ENCODE measurements at places on chromosomes 11 and 22.
A peak's percentile ranks its signal among the peaks of the same experiment; 100 is the strongest.

- no peak for DNase-seq
Observed at GRCh38 chr22:37047006-37047405, 4.5 kb upstream of the KCTD17 start.

GRCh38 chr22:43257961-43258360, 71.0 kb upstream of the TTLL12 start:
- no peak for DNase-seq

DNA sequence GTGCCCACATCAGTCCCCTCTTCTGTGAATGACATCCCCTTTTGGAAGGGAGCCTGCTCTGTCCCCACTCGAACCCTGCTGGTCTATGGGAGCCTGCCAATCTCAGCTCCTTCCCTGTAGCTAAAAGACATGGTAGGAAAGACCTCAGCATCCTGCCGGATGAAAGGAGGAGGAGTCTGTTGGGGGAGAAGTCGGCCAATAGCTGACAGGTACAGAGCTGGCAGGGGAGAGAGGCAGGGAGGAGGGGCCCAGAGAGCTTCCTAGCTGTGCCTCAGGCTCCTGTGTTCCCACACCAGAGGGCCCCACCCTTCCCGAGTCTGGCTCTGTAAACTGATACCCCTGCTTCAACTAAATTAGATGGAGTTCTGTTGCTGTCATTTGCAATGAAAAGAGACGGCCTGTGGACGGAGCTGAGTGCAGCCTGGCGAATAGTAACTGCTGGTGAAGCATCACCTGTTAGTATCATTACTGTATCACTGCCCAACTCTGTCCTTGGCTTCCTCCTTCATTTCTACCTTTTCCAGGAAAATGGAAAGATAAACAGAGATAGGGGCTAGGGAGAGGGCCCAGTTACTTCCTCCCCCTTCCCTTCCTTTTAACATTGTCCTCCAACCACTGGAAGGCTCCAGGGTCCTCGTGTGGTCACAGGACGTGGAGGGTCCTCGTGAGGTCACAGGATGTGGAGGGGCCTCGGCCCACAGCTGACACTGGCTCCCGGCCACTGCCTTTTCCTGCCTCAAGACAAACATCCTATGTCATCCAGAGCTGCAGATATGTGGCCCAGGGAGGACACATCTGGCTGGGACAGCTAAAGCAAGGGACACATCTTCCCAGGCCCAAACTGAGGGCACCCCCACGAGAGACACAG, 15.1 kb downstream of the FXYD6 start:
- DNase-seq: no peak

DNA sequence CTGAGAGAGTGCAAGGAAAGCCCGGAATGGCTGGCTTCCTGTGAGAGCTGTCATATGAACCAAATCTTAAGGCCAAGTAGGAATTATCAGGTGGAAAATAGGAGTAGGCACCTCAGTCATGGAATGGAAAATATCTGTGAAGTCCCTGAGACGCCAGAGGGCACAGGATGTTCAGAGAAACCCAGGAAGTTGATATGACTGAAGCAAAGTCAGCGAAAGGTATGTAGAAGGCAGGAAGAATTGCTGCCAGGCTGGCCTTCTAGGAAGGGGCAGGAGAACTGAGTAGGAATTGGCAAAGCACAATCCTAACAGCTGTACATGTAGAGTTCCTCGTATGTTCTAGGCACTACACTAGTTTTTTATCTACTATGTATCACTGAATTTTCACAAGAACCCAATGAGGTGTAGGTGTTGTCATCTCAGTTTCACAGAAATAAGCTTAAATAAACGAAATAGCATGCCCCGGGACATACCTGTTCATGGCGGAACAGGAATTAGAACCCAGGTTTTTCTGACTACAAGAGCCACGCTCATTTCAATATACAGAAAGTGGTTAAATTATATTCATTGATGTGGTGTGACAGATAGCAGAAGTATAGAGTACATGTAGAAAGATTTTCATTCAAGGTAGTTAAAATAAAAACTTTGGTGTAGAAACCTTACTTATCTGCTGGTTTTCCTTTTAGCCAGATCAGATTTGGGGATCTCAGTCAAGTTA, 17.0 kb downstream of the HMGXB4 start:
- DNase-seq: no peak

GRCh38 chr11:33064033-33064825, 24.9 kb downstream of the TCP11L1 start:
- DNase-seq: no peak

DNA sequence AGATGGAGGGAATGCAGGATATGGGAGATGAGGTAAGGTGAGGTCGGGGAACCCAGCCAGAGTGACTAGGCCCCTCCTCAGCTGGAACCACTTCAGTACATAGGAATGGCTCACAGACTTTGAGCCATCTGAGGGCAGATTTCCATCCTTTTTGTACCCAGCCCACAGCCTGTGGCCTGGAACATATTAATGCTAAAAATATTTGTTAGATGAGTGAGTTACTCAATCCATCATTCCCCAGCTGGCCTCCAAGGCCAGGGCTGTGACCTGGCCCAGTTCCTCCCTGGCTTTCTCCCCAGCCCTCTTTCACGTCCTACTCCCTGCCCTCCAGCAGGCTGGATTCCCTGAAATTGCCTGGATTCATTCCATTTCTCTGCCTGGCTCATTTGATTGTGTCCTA, 57.2 kb upstream of the PRDM11 start:
- DNase-seq: no peak

DNA sequence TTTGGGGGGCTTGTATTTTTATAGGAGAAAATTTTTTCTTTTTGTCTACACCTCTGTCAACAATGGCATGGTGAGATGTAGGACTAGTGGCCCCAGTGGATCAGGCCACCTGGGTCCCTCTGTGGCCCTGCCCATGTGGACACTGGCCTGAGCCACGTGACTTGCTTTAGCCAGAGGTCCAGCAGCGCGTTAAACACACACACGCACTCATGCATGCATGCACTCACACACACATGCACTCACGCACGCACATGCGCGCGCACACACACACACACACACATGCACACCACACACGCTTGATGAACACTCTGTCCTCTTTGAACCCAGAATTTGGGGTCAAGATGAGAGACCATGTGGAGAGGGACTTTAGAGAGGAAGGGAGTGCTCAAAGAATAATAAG, 59.4 kb upstream of the NUP50 start:
- no peak for DNase-seq

- no peak for DNase-seq
Observed at GRCh38 chr22:50713008-50713385, 25.0 kb upstream of the ACR start.

DNA sequence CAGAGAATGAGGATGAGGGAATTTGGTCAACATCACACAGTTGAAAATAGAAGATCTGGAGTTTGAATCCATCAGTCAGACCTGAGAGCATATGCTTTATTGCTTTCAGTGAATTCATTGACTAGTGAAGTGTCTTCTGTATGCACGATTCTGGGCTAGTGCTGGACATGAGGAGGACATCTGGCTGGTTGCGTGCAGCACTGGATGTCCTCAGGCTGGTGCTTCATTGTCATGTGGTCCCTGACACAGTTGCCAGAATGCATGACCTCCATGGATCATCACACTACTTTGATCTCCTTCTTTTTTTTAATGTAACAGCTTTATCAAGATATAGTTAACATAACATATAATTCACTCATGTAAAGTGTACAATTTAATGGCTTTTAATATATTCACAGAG, 44.5 kb upstream of the MMP7 start:
- no peak for DNase-seq

GRCh38 chr11:118002010-118002540, 15.9 kb downstream of the IL10RA start:
- DNase-seq: no peak

DNA sequence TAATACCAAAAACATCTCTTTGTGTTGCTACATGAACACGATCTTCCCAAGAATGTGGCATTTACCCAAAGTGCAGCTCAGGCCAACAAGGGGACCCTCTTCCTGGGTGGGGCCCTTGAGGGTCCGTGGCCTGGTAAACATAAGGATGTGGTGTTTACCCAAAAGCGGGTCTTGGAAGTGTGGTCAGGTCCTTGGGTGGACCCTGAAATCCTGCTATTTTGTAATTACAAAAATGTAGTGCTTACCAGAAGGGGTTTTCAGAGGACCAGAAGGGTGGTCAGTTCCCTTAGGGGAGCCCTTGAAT, 87.8 kb upstream of the PRDM11 start:
- DNase-seq: no peak

DNA sequence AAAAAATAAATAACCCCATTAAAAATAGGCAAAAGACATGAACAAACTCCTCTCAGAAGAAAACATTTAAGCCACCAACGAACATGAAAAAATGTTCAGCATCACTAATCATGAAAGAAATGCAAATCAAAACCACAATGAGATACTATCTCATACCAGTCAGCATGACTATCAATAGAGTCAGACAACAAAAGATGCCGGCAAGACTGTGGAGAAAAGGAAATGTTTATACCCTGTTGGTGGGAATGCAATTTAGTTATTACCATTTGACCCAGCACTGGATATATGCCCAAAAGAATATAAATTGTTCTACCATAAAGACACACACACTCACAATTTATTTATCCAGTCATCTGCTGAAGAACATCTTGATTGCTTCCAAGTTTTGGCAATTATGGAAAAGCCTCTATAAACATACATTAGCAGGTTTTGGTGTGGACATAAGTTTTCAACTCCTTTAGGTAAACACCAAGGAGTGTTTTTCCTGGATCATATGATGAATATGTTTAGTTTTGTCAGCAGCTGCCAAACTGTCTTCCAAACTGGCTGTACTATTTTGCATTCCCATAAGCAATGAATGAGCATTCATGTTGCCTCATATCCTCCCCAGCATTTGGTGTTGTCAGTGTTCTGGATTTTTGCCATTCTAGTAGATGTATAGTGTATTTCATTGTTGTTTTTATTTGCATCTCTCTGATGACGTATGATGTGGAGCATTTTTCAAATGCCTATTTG, 28.0 kb downstream of the OR8D1 start:
- no peak for DNase-seq

- no peak for DNase-seq
Observed at GRCh38 chr11:20397281-20397680, 9.8 kb downstream of the PRMT3 start.

GRCh38 chr11:64128255-64129006, 37.5 kb downstream of the MACROD1 start:
- DNase-seq: no peak

DNA sequence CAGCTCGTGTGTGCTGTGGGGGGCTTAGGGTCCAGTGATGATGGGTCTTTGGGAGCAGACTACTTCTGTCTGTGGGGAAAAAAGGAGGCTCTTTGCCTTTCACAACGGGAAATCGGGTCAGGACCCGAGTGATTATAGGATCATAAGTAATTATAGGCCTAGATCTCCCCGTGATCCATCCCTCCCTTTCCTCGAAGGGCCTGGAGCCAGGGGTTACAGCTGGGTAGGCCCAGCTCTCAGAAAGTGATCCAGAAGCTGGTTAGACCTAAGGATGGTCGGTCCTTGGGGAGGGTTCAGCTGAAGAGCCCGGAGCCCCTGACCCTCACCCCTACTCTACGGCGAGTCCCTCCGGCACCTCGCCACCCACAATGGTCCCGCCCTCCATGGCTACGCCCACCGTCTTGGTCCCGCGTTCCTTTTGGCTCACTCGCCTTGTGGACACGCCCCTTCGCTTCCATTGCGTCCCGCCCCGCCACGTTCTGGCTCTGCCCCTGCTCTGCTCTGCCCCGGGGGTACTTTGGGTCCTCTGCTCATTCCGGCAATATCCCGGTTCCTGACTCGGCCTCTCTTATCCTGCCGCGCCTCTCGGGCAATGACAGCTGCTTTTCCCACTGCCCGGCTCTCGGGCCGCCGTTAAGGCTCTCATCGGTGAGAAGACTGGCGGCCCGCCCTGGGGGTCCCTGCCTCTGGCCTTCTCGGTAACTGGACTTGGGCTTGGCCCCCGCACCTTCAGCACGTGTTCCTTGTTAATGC, 5.0 kb downstream of the IGSF22 start:
- DNase-seq: peak; percentile 49

DNA sequence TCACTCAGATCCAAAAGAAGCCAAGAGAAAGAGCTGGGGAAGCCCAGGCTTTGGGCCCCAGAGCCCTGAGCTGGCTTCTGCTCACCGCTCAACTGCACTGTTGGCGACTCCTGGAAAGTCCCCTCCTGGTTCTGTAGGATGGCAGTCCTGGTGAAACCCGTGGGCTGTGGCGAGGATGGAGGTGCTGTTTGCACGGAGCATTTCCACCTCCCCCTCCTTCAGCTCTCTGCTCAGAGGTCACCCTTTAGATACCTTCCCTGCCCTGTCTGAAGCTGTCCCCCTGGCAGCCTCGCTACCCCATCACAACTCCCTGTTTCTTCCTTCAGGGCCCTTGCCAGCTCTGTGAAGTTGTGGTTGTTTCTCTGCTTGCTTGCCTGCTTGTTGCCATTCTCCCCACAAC, 97.8 kb downstream of the MYO18B start:
- no peak for DNase-seq

DNA sequence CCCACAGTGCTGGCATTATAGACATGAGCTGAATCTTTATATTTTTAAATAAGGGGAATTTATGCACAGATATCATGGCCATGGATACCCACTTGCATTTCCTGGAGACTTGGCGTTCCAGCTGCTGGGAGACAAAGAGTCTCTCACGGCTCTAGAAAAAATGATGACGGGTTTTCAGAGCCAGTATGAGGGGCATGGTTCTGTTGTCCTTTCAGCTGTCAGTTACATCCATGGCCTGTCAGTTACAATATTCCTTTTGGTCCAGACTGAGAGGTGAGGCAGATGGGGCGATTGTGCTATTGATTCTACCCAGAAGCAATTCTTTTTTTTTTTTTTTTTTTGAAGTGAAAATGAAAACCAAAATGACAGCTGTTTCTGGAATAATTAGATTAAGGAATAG, 29.7 kb downstream of the USH1C start:
- no peak for DNase-seq

- no peak for DNase-seq
Observed at GRCh38 chr11:105699203-105699602, 89.3 kb downstream of the GRIA4 start.

DNA sequence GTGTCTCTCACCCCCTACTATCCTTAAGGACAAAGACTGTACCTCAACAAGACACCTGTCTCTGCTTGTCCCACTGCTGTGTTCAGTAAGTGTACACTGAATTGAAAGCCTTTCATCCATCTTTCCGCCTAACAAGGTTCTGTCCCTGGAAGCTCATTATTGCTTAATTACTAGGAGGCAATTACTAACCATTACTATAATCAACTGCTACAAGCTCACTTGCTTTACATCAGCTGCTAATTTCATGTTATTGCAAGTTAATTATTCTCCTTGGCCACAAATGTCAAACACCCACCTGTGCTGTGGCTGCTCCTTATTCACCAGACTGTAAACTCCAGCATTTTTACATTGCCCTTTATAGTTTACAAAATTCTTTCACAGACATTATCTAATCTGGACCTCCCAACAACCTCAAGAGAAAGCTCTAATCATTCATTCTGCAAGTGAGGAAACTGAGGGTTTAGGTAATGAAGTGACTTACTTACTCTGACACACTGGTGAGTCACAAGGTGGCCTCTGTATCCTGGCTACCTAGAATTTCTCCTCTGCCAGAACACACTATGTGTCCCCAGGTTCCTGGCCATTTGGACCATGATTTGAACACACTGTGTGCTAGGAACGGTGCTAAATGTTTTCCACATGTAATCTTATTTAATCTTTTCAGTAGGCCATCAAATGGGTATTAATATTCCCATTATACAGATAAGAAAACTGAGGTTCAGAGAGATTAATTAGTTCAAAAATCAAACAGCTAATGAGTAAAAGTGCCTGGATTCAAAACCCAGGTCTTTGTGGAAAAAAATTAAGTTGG, 66.7 kb downstream of the RAB30 start:
- no peak for DNase-seq

- DNase-seq: no peak
Observed at GRCh38 chr11:63491240-63491587, 247 bp upstream of the PLAAT5 start.
